ENCODE measurements at places on chromosomes 11 and 22.

DNA sequence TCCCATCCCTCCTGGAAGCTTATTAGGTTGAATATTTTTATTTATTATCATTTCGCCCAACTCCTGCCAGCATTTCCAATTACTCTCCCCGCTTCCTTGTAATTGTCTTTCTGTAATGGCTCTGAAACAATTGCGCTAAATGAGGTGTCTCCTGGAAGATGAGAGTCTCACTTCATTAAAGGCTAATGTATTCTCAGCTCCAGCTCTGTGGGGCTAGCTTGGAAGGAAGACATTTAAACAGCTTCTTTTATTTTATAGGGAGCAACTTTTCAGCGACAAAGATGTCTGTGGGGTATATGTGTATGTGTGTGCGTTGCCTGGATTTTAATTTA lies 86.6 kb downstream of the PKNOX2 start:
- DNase-seq = no peak

DNA sequence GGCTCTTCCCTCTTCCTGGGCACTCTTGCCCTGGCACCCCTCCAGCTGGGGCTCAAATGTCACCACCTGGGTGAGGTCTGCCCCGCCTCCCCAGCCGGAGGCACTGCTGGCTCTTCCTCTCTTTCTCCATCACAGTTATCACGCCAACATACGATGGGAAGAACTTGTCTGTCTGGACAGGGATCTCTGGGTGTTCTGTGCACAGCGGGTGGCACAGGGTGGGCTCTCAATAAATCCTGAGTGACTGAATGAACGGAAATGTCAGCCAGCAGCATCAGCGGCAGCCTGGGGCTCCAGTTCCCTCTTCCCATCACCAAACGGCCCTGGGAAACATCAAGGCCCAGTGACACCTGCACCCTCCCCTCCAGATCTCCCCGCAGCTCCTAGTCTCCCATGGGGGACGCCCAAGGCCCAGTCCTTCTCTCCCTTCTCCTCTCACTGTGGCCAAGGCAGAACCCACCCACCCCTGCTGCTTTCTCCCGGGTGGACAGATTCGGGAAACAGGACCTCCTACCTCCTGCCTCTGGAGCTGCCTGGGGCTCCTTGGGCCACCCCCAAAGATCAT lies 440 bp upstream of the SLC25A45 start:
- no peak for DNase-seq

DNA sequence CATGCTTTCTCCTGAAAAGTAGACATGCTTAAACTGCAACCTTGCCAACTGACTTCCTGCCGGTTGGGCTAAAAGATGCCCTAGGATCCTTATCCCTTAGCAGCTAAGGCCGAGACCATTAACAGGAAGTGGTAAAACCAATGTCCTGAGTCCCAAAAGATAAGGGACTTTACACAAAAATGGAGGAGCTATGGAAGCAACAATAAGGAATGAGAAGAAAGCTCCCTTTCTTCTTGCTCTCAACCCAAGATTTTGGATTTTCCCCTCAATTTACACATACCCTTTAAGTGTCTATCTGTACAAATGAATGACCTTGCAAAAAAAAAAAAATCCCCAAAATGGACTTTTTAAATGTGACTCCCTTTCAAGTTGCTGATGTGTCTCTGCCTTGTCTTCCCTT lies 11.1 kb downstream of the MRPL17 start:
- DNase-seq = no peak

- DNase-seq = no peak
Observed at GRCh38 chr11:131467645-131468394, 97.4 kb downstream of the NTM start.

- no peak for DNase-seq
Observed at GRCh38 chr11:44818110-44818509, 91.3 kb downstream of the TSPAN18 start.

DNA sequence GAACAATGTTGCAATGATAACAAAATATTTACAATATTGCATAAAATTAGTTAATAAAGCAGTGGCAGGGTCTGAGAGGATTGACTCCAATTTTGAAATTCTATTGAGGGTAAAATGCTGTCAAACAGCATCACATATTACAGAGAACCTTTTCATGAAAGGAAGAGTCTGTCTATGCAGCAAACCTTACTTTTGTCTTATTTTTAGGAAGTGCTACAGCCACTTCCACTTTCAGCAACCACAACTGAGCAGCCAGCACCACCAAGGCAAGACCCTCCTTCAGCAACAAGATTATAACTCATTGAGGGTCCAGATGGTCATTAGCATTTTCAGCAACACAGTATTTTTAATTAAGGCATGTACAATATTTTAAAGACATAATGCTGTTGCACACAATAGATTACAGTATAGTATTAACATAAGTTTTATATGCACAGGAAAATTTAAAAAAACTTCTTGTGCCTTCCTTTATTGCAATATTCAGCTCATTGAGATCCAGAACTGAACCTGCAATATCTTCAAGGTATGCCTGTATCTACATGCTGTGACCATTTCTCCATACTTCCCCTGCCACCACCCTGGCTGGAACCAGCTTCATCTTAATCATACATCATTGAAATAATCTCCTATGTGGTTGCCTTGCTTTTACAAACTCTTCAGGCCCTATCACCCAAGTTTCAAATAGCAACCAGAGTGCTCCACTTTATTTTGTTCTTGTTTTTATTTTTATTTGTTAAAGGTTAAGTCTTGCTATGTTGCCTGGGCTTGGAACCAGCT lies 711.2 kb downstream of the KCNA4 start:
- peak; percentile 72 for DNase-seq

GRCh38 chr11:86153439-86153838 lies 84.6 kb upstream of the PICALM start:
- DNase-seq = no peak

DNA sequence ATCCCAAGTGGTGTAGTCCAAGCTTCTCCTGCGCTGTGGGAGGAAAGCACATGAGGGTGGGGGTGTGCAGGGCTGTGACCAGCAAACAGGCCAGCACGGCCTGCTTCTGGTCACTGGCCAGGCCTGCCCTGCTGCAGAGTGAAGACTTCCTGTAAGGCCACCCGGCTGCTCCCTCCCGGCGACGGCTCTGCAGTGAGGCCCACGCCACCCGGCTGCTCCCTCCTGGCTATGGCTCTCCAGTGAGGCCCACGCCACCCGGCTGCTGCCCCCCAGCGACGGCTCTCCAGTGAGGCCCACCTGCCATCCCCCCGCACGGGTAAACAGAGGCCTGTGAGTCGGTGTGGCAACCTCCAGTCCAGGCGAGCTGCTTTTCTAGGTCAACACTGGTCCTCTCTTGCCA lies 31.4 kb upstream of the BRSK2 start:
- DNase-seq = no peak

DNA sequence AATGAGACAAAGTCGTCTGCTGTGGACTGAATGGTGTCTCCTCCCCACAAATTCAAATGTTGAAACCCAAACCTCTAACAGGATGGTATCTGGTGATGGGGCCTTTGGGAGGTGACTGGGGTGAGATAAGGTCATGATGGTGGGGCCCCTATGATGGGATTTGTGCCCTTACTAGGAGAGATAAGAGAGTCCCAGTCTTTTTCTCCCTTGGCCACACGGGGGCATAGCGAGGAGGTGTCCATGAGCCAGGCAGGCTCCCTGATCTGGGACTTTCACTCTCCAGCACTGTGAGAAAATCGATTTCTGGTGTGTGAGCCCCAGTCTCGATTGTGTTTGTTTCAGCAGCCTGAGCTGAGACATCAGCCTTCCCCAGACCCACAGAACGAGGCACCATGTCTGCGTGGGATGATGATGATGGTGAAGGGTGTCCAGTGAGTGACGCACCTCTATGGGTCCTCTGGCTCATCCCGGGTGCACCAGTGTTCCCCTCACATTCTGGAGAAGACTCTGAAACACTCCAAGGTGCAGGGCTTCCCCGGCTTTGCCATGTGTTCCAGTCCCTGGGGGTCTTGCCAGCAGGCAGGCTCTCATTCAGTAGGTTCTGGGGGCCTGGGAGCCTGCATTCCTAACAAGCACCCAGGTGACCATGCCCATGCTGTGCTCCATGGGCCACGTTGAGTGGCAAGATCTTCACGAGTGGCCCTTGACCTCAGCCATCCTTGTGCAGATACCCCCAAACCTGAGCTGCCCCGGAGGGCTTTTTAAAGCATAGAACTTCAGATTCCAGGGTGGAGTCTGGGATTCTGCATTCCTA lies 363.0 kb downstream of the CTTN start:
- no peak for DNase-seq

- peak; percentile 61 for DNase-seq
Observed at GRCh38 chr22:49961005-49961600, 531 bp downstream of the PIM3 start.

- DNase-seq = no peak
Observed at GRCh38 chr11:119829402-119829801, 100.4 kb upstream of the NECTIN1 start.

DNA sequence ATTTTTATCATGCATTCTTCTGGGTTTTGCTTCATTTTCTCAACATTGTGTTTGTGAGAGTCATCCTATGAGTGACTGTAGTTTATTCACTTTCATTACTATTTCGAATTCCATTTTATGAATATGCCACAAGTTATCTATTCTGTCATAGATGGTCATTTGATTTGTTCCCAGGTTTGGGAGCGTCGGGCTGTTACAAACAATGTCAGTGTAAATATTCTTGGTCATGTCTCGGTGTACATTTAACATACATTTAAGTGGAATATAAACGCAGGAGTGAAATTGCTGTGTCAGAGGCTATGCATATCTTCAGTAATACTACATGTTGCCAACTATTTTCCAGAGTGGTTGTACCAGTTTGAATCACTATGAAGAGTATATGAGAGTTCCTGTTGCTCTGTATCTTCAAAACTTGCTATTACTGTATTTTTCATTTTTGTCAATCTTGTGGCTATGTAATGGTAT lies 2.4 kb downstream of the TRIM44 start:
- peak; percentile 27 for DNase-seq

- DNase-seq = no peak
Observed at GRCh38 chr11:87444993-87445392, 407.3 kb downstream of the TMEM135 start.

DNA sequence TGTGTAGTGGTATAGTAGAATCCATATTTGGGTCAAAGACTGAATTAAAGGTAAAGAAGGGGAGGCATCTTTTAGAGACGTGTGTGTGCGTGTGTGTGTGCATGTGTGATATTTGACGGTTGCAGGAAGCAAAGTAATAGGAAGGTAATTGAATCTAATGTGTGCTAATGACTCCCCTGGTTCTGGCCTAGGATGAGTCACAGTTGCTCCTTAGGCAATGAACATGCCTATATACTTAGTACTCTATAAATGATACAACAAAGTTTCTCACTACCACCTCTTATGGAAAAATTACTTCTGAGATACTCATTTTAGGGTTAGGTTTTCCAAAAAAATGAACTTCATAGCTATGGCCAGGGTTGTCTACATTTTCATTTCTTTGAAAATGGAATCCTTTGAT lies 409.6 kb downstream of the GUCY1A2 start:
- DNase-seq = peak; percentile 51

DNA sequence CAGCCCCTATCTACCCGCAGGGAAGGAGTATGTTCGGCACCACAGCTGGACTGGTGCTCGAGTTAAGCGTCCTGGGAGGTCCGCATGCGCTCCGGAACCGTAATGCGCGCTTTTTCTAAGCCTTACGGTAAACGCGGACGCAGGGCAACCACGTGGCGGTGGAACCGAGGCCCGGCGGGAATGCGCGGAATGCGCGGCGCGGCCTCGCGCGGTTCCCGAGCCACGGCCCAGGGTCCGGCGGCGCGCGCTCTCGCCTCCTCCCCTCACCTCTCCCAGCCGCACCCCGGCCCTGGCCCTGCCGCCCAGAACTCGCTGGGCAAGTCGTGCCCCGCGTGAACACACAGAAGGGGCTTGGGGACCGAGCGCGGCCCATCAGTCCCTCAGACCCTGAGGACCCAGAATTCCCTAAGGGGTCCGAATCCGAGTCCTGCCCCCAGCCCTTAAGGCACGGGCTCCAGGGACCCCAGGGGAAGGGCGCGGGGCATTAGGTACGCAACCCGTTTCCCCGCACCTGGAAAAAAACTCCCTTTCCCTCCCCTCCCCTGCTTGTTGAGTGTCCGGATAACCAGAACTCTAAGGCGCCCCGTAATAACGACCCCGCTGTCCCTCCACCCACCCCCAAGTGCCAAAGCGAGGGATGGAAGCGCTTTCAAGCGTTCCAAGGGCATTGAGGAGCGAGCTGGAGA lies 4.3 kb upstream of the CCND1 start:
- DNase-seq = no peak

DNA sequence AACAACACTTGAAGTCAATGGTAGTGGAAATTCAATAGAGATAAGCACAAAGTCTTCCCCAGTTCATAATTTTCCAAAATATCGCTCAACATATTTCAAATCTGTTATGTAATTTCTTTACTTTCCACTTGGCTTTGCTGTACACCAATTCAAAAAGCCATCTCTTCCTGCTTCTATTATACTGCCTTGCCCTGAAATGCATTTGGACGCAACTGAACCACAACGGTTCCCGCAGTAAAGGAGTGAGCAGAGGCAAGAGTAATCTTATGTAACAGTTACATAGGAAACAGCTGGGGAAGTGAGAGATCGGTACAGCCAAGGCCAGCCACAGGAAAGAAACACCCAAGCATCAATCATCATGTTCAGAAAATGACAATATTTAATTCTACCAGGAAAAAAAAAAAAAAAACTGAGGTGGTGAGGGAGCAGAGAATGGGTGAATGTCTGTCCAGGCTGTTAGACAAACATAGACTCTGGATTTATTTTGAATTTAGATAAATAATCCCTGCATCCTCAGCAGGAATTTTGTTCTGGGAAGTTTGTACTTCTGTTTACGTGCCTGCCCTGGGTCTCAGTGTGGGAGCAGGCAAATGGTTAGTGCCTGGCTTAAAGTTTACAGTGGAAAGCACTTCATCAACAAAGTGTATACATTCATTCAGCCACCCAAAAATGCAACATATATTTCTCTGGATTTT lies 392.2 kb downstream of the ETS1 start:
- DNase-seq = no peak

GRCh38 chr11:34366522-34366921 lies 8.7 kb upstream of the ABTB2 start:
- DNase-seq = no peak

- DNase-seq = no peak
Observed at GRCh38 chr22:30208631-30209603, 37.6 kb downstream of the LIF start.

GRCh38 chr11:126348806-126349582 lies 6.5 kb upstream of the ST3GAL4 start:
- no peak for DNase-seq

DNA sequence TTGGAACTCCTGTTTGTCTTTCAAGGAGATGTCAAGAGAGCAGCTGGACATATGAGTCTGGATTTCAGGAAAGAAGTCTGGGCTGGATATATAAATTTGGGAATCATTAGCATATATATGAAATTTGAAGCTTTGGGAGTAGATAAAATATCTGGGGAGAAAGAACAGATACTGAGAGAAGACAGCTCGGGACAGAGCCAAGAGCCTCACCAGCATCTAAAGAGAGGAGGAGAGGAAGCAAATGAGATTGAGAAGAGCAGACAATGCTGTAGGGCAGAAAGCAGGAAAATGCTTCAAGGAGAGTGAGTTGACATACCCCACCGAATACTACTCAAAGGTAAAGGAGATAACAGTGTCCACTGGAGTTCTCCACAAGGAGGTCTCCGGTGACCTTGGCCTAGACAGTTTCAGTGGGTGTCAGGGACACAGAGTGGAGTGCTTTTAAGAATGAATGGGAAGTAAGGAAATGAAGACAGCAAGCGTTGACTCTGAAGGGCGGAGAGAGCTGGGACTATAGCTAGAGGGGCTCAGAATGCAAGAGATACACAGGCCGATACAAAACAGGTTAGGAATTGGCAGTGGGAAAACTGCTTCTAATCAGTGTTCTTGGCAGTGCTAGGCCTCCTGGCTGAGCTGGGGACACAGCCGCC lies 862 bp downstream of the APBB1 start:
- no peak for DNase-seq

Measured in mammary epithelial cell (primary cell).